Activated T-cell treated with anti-CD3 and anti-CD28 coated beads, Interleukin-2, amount 50 U/mL, for 48 hours (primary cell): ENCODE measurements at places on chromosomes 3 and 15.

- no peak for DNase-seq
Measured at GRCh38 chr3:49500732-49501609, 30.9 kb downstream of the DAG1 start.

GRCh38 chr3:189053322-189053721 lies 118.4 kb upstream of the TPRG1 start:
- no peak for DNase-seq

DNA sequence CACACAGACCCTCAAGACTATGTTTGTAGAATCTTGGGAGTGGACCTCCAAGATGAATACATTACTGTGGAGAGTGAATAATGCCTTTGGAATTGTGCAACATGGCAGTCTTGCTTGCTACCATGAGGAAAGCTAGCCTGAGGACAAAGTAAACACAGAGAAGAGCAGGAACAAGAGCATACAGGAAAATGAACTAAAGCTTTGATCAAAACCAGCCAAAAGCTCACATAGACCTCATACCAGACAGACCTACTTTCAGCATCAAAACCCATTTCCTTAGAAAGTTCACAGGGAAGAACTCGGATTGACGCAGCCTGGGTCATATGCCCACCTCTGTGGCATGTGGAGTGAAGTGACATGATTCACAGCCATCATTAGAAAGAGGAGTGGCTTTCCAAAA lies 3.3 kb upstream of the RAB8B start:
- no peak for DNase-seq

DNA sequence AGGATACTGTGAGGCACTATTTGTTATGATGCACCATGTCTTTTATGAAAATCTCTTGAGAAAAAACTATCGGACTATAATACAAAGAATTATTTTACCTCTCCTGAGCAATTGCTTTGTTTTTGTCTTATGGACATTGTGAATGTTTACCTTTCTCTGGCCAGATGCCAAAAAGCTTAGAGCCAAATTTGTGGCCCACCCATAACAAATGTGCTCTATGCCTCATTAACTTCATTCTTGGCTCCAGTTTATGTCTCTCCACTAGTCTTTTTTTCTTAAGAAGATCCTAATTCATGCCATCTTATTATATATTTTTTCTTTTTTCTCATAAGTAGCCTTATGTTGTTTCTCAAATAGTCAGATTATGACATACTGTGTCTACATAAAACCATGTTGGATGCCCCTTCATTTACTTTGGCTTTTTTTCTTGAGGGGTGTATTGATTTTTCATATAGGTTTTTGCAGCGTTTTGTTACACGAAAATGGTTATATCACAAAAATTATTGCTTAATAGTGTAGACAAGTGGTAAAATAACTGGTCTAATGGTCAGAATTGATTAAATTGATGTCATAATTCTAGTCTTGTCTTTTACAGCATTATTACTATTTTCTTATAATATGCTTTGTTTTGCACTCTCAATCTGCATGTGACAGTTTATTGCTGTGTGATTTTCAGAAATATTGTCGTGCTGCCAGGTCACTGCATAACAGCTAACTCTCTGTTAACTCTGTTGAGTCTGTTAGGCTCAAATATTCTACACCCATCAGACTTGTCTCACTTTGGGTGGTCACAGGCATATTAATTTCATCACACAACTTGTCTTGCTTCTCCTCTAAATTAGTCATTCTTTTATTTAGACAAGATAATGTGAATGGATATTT lies 18.2 kb downstream of the SENP8 start:
- no peak for DNase-seq

GRCh38 chr3:45647148-45647619 lies 42.0 kb upstream of the SACM1L start:
- DNase-seq: no peak

GRCh38 chr3:59432665-59433064 lies 382.8 kb upstream of the CFAP20DC start:
- no peak for DNase-seq

- no peak for DNase-seq
Measured at GRCh38 chr3:122081543-122082247, 26.5 kb downstream of the CD86 start.

GRCh38 chr3:141212101-141212500 lies 19.5 kb upstream of the PXYLP1 start:
- no peak for DNase-seq

DNA sequence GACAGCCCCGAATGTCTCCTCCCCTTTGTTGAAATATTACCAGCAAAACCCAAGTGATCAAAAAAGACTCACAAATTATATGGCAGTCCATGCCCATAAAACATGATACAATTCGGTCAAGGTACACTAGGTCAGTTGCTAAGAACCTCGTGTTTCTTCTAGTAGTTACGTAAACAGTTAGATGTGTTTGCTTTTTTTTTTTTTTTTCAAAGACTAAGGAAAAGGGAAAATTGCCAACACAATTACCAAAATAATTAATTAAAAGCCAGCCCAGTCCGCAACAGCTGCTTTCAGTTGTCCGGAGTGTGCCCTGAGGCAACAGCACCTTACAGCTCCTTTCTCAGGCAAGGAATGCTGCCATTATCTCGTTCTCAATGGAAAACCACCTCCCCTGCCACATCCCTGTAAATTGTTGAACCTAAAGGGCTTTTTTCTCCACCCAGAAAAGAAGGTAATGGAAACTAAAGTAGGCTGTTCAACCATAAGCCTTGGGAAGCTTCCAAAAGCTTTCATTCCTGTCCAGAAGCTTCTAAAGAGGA lies 129.2 kb upstream of the TSC22D2 start:
- DNase-seq: no peak

DNA sequence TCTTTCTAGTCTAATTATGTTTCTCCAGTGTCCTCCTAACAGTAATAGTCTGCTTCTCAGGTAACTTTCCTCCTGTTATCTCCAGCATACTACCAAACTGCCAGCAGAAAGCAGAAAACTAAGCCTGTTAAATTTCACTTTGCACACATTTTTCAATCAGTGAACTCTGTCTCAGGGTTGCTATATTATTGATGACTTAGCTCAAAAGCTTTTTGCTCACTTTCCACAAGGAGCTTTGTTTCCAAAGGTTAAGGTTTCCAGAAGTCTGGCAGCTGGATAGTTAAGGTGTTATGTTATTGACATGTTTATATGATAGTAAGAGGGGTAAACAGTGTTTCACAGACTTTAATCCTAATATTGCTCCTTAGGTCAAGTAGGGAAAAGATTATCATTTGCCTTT lies 5.1 kb downstream of the TRPM7 start:
- no peak for DNase-seq

GRCh38 chr3:139301183-139301582 lies 42.6 kb upstream of the MRPS22 start:
- DNase-seq: no peak

DNA sequence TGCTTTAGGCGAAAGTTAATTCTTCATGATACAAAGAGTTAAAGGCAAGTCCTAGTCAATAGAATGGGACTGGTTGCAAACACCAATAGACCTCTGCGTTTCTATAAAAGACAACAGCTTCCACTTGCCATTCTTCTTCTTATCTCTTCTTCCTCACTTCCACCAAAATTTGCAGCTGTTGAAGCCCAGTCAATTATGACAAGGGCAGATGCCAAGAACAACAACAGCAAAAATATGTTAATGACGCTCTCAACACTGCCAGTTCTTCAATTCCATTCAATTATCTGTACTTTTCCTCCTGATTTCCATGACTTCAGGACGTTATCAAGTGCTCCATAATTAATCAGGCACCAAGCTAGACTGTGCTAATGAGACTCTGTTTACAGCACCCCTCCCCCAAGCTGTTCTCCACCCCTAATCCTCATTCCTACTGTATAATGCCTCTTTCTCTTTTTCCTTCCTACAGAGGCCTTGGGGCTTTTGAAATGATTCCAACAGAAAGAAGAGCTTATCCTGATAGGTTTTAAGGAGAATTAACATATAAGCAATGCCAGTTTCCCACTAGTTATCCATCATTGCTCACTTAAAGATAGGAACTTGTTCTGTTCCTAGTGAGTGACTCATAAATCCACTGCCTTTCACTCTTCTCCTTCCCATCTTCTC lies 1160.5 kb downstream of the IGSF11 start:
- DNase-seq: no peak

DNA sequence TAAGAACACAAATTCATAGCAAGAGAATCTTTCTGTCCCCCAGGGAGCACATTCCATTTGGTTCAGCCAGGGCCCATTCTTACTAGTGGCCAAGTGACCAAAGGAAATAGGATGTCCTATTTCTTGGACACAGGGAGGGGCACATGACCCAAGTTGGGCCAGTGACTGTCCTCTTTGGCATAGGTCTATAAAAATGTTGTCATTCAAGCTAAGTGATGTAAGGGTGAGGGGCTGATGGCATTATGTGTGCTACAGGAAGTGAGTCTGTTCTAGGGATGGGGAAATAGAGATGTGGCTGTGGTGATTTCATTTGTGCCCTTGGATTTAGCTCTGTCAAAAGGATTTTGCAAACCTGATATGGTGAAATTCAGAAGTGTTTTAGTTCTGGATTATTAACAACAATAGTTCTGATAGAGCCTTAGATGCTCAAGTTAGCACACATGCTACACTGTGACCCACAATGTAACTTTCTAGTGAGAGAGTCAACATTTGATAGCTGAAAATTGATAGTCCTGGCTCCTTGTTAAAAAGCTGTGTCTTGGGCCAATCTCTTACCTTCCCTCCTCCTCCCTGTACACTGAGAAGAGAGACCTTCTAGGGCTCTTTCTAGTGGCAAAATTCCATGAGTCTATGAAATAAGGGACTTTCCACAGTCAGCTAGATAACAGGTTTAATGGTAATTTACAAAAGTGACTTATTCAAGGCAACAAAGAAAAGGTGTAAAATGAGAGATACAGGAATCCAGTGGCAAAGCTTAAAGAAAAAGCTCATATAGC lies 117.2 kb downstream of the THRB start:
- no peak for DNase-seq

GRCh38 chr15:65920825-65921309 lies 51.6 kb downstream of the RAB11A start:
- DNase-seq: no peak

- no peak for DNase-seq
Measured at GRCh38 chr15:90987561-90988141, 6.7 kb downstream of the PRC1 start.

GRCh38 chr15:40421246-40422157 lies 15.9 kb downstream of the IVD start:
- peak; percentile 89 for DNase-seq

- no peak for DNase-seq
Measured at GRCh38 chr15:67142767-67143100, 77.3 kb downstream of the SMAD3 start.

DNA sequence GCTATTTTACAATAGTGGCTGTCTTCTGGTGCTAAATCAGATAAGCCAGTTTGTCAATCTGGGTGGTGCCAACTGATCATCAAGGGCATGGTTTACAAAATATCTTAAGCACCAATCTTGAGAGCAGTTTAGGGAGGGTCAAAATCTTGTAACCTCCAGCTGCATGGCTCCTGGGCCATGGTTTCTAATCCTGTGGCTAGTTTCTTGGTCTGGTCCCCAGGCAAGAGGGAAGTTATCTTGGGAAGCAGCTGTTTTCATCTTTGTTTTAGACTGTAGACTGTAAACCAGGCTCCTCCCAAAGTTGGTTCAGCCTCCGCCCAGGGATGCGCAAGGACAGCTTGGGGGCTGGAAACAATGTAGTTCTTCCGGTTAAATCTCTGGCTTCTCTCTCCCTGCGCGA lies 166.8 kb downstream of the IL1RAP start:
- DNase-seq: no peak

DNA sequence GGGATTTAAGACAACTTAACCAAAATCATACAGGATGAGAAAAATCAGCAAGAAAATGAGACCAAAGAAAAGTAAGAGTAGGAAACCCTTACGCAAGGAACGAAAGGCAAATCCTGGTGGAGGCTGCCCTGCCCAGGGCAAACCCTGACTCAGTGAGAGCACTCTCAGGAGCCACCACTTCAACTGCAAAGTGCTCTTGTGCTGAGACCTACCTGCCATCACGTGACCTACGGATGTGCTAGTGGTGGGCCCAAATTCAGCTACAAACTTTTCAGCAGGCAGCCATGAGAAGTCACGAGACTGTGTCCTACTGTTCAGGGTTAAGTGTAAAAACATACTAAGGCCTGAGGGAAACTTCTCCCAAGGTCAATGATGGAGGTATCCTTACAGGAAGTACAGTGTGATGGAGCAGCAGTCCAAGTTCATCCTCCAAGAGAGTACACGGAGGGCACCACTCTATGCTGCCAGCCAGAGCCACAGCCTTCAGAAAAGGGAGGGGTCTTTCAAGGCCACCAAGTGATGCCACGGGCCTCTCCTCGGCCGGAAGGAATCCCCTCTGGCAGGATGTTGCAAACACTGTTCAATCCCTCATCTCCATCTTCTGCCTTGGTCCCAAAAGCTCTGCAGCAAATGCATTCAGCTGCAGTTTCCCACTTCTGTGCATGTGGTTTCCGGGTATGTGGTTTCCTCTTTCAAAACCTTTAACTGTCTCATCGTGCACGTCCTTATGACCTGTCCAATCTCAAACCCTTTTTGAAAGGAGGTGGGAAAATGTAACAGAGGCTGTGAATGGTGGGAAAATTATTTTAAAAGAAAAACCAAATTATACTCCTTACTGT lies 9.5 kb downstream of the CHSY1 start:
- peak; percentile 59 for DNase-seq

DNA sequence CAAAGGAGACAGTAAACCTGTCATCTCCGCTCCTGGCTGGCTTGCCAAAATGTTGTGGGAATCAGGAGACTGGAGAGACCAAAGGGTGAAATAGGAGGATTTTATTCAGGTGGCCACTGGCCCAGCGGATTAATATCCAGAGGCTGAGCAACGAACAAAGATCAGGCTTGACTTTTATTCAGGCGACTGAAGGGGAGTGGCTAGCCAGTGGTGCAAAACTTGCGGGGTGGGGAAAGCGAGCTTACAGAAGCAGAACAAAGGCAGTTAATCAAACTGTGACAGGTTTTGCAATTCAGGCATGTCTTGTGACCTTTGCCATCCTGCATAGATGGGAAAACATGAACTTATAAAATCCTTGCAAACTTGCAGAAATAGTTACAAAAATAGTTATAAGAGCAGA lies 19.8 kb upstream of the ACAD9 start:
- DNase-seq: no peak

GRCh38 chr15:40466426-40467260 lies 4.1 kb upstream of the CHST14 start:
- DNase-seq: no peak

DNA sequence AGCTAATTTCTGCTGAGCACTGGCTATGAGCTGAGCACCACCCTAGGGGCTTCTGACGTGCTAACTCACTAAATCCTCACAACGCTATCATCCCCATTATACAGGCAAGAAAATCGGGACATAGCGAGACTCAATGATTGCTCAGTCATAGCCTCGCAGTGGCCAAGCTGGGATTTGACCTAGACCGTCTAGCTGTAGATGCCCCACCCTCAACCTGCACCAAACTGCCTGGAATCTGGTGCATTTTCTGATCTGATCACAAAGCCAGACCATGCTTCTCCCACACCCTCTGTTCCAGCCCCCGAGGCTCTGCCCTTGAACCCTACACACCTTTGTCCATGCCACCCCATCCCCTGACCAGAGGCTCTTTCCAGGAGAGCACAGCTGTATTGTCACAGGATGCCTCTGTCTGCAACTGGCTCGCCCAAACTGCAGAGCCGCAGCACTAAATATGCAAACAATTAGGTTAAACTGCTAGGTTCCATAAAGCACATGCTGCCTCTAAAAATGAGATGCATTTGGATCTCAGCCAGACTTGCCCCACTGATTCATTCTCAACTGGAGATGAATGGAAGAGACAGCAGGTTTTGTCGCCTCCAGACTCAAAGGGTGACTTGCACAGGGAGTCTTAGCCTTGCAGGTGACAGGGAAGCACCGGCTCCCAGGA lies 95.2 kb downstream of the NUP210 start:
- DNase-seq: no peak
